ENCODE measurements at places on chromosomes 11 and 22.
A peak's percentile ranks its signal among the peaks of the same experiment; 100 is the strongest.

DNA sequence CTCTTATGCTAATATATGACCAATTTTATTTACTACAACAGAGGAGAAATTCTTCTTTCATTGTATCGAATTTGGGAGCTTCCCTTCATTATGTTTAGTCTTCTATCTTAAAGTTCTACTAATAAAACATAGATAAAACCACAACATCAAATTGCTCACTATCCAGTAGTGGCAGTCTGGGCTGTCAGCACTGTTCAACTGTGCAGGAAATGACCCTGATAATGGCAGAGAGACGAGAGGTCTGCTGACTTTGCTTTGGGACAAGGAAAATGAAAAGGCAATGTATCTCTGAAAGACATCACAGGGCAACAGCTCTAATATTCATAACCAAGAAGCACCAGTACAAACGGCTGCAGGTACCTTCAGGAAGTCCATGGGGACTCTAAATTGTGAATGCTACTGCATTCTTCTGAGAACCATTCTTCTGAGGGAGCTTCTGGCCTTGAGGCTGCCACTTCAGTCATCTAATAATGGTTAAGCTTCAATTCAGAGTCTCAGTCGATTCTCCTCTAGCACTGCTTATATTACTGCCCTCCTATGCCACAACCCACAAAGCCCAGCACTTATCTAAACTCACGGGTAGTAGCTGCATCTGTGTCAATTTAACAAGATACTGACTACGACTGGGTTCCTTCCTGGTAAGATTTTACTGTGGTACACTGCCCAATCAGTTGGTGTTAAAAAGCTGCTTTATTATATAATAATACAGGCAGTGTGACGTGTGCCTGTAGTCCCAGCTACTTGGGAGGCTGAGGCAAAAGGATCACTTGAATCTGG is 44.2 kb downstream of the CKAP5 start:
- DNase-seq = no peak

DNA sequence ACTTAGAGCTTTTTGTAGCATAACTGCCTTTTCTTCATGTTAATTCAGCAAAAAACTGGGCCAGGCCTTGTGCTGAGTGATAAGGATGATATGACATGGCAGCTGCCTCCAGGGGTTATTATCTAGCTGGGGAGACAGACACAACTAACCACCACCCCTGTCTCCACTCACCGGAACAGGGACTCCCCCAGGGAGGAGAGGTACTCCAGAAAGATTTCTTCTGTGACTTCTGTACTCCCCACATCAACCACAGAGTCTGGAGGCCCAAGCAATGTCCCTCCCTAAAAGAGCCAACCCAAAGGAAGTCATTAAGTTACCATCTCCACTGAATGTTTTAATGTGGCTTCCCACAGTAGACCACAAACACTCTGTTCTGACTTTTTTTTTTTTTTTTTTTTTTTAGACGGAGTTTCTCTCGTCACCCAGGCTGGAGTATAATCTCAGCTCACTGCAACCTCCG is 14.3 kb upstream of the PMM1 start:
- DNase-seq = peak; percentile 30

DNA sequence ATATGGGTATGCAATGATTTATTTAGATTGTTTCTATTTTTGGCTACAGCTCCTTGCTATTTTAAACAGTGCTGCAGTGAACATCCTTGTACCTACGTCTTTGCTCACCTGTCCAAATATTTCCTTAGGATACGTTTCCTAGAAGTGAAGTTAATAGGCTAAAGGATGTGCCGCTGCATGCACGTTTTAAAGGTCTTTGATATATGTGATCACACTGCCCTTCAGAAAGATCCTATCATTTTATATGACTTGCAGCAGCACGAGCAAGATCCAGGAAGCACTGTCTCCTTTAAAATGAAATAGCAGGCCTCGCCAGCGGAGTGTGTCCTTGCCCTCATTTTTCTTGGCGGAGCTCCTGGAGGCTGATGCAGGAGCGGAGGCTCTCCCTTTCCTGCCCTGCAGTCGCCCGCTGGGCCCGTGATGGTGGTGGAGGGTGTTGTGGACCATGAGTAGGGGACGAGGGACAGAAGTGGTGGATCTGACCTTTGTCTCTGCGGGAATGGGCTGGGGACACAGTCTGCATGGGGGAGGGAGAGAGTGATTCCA is 19.4 kb downstream of the RPS6KA4 start:
- DNase-seq = no peak

DNA sequence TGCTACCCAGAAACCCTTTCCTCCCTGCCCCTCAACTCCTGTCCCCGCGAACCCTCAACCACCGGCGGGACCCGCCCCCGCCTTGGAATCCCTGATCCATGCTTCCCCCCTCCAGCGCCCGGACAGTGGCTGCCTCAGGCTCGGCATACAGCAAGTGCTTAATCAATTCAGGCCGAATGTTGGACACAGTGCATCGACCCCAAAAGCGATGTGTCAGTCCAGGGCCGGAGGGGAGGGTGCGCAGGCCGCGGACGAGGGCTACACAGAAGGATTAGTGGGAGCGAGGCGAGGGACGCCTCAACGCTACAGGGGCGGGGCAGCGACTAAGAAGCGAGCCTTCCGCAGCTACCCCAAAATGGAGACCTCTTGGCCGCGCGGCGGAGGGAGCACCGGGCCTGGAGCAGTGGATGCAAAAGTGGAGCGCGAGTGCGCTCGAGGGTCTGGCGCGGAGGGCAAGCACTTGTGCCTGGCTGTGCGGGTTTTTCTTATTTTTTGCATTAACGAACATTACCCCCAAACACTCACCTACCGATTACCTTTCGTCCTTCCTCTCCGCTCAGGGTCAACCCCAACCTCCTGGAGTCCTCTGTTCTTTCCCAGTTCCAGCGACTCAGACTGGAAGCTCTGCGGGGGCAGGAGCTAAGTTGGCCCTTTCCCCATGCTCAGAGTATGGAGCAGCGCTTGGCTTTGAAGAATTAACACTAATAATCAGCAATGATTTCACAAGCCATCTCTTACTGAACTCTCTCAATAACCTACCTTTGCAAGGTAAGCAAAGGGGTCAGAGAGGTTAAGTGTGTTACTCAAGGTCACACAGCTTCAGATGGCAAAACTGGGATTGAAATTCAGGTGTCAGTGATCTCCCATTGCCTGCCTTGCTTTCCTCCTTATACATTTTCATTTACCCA is 30.0 kb upstream of the WNT11 start:
- DNase-seq = peak; percentile 40

GRCh38 chr22:17103351-17103750 is 17.8 kb downstream of the TMEM121B start:
- DNase-seq = no peak

DNA sequence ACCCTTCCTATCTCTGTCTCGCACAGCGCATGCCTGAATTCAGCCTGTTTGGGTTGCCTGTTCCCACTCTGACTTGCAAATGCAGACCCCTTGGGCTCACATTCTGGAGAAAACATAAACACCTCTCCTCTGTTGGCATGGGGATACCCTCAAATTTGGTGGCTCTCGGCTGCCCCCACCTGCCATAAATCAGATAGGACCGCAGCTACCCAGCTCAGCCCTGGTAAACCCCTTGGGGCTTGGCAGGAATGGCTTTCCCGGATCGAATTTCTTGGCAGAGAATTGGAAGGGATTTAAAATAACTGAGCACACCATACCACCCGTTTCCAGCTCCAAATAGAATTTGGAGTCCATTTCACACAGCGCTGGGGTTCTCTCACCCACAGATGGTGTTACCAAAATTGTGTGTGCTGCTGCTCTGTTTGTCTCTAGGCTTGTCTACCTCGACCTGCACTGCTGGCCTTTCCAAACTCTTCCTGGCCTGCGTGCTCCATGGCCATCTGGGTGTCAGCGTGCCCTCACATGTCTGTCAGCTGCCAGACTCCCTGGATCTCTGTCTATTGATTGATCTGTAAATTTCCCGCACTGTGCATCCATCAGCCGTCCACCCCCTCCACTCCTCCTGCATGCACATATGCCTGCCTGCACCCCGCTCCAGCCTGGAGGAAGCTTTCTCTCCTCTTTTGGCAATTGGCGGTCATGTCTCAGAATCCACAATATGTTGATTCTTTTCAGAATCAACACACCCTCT is 134.0 kb downstream of the NTM start:
- DNase-seq = no peak

GRCh38 chr22:30044369-30044768 is 35.9 kb upstream of the HORMAD2 start:
- no peak for DNase-seq

DNA sequence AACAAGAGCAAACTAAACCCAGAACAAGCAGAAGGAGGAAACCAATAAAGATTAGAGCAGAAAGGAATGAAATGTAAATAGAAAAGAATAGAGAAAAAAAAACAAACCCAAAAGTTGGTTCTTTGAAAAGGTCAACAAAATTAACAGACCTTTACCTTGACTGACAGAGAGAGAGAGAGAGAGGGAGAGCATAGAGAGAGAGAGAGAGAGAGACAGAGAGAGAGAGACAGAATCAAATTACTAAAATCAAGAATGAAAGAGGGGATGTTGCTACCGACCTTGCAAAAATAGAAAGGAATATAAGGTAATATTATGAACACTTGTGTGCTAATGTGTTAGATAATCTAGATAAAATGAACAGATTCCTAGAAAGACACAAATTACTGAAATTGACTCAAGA is 22.6 kb upstream of the AMPD3 start:
- DNase-seq = no peak

GRCh38 chr11:18907391-18907790 is 31.8 kb downstream of the MRGPRX1 start:
- DNase-seq = no peak

DNA sequence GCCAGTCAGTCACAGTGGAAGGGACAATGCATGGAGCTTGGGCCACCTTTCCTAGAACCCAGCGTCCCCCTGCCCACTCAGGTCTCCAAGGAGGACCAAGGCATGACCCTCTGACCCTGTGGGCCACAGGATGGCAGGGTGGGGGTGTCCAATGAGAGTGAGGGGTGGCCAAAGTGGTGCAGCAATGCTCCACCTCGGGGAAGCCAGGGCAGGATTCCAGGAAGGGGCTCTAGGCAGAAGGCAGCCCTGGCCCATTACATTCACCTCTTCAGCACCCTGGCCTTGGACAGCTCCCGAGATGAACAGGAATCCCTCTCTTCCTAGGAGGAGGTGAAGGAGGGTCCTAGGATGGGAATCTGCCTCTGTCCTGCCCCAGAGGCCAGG is 597.5 kb downstream of the BRD1 start:
- DNase-seq = no peak
